ENCODE measurements at places on chromosomes 2 and 18.

- DNase-seq = no peak
Observed at GRCh38 chr2:44598330-44599119, 236.8 kb downstream of the CAMKMT start.

- no peak for DNase-seq
Observed at GRCh38 chr18:10973567-10974203, 175.7 kb downstream of the PIEZO2 start.

DNA sequence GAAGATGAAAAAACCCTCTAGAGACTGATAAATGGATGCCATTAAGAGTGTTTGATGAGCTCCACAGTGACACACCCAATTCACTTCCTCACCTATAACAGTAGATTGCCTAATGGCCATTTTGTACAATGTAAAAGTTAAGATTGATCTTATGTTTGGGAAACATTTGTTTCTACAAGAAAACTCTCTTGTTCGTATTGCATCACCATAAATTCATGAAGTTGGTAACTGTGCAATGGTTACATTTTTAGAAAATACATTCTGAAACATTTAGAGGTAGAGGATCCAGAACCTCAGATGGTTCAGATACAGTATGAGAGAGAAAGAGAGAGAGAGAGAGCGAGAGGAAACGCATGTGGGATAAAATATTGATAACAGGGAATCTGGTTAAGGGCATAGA is 31.8 kb downstream of the DAPL1 start:
- no peak for DNase-seq

DNA sequence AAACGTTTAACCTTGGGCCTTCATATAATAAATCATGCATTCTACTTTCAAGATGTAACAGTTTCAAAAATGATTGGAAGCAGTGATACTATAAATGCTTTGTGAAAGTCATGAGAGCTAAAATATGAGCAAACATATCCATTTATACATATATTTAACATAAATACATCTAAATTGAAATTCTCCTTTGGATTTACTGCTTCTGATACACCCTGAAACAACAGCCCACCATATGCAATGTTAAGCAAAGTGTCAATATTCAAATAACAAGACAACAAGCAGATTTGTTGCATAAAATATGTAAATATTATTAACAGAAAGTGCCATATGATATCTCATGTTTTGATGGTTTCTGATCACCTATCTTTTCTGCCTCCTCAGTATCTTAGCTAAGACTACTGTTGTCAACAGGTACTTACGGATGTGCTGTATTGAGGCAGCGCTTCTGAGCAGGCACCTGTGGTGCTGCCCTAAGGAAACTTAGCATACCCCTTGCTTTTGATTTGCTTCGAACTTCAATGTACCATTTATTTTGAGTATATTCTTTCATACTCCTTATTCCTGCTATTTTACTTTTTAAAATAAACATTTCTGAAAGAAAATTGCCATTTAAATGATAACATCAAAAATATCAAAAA is 6.1 kb downstream of the FIGN start:
- no peak for DNase-seq

DNA sequence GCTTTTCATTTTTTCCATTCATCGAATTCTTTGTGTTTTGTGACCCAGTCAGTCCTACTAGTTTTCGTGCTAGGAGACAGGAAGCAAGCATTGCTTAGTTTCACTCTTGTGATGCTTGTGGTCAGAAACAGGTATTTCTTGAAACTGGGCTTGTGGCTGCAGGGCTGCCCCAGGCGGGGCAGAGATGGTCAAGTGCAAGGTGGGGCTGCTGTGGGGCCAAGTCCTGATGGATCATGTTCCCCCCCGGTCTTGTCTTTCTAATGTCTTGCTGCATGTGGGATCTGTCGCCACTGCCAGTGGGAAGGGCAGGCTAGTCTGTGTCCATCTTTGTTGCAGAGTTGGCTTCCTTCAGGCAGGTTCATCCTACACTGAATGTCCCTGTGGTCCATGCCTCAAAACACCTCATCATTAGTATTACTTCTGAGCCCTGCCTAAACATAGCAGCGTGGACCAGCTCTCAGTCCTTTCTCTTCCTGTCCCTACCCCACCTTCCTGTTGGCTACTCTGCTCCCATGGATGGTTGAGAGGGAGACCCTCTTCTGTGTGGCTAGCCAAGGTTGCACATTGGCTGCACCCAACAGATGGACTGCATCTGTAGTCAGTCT is 38.7 kb downstream of the INPP4A start:
- no peak for DNase-seq

DNA sequence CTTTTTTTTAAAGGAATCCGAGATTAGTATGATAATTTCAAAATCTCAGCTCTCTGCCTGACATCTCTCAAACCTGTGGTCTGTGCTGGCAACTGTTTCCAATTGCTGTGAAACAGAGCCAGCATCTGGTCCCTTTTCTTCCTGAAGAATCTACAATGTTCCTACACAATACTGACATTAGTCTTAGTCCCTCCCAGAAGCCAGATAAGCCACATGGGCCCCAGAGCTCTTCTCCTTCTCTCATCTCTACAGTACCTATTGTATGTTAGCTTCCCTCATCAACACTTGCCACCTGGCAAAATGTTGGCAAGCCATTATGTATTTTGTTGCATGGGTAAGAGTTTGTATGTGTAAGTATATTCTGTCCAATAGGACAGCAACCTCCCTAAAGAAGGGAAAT is 62.9 kb upstream of the CDKL4 start:
- DNase-seq = no peak

DNA sequence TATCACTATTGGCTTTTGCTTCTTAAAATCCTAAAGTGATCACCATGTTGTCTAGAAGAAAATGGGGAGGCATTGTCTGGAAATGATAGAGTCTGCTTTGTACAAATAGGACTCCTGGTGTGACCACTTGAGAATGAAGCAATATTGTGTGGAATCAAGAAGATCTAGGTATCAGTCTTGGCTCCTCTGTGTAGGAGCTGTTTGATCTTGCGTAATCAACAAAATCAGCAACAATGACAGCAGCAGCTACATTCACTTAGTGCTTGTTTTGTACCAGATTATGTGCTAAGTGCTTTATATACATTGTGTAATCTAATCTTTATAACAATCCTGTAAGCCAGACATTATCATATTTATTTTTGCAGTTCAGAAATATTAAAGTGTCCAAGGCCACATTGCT is 17.8 kb downstream of the NCOA1 start:
- no peak for DNase-seq

GRCh38 chr2:75573145-75573878 is 12.6 kb upstream of the EVA1A start:
- no peak for DNase-seq

GRCh38 chr2:212649646-212650045 is 111.0 kb upstream of the ERBB4 start:
- DNase-seq = no peak

GRCh38 chr2:148132412-148132811 is 111.5 kb downstream of the MBD5 start:
- DNase-seq = no peak

DNA sequence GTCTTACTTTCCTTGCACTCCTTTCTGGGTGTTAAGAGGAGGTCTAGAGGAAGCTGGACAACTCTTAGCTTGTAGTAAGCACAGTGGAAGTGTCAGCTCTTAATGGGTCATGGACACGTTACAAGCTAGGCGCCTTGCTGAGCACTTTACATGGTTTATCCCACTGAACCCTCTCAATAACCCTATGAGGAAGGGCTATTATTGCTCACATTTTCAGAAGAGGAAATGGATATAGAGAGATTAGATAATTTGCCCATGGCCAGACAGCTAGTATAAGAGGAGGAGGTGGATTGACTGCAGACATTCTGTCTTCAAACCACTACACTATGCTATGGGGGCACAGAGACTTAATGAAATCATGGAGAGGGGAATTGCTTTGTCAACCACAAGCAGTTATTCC is 8.3 kb upstream of the IL1RN start:
- DNase-seq = no peak

DNA sequence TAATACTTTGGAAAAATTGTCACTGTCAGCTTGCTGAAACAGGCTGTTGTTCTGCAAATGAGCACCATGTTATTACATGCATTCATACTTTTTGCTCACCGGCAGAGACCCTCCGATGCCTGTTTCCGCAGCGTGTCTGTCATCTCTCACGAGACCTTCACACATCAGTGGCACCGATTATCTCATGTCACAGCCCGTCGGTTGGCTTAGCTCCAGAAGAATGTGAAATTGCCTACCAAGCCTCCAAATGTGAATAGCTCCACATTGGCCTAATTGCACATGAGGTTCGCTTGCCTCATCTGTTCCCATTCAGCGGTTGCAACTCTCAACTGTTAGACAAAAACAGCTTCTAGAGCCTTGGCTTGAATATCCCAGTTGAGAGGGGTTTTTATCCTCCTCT is 233.0 kb downstream of the ACTR3 start:
- DNase-seq = no peak

- DNase-seq = no peak
Observed at GRCh38 chr2:73142937-73143336, 30.2 kb upstream of the RAB11FIP5 start.

- DNase-seq = no peak
Observed at GRCh38 chr18:44958455-44958854, 277.8 kb downstream of the SETBP1 start.

DNA sequence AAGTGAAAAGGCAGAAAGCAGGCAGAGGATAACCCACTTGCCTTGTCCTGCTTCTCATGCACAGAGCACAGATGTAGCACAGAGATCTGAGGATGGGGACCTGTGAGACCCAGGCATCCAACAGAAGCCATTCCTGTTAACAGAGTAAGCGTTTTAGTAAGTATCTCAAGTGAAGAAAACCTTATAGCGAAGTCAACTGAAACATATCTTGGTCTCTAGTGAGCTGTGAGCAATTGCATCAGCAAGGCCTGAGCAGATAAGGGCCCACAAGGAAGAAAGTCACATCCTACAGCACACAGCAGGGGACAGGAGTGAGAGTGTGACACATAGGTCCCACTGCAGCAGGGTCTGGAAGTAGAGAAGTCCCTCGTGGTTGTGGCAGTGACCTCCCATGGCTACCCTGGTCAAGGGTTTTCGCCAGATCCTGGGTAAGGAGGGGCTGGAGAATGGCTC is 248.7 kb upstream of the TNP1 start:
- no peak for DNase-seq

- DNase-seq = no peak
Observed at GRCh38 chr2:28387082-28387960, 5.3 kb upstream of the FOSL2 start.

- no peak for DNase-seq
Observed at GRCh38 chr18:45059695-45060094, 379.0 kb downstream of the SETBP1 start.

DNA sequence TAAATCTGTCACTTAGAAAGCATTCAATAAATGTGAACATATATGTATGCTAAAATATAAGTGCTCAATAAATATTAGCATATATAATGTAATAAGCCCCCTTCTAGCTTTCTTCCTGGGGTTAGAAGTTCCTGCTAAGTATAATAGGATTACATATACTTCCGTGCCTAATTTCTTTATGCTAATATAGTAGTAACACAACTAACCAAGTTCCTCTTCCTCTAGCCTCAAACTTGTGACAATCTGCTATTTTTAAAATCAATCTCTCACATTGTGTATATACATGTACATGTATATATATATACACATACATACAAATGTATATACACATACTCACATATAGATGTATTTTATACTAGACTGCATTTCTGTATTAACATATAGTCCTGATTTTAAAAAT is 32.2 kb downstream of the TLK1 start:
- DNase-seq = no peak

- no peak for DNase-seq
Observed at GRCh38 chr2:133232556-133232955, 335.7 kb downstream of the NCKAP5 start.

DNA sequence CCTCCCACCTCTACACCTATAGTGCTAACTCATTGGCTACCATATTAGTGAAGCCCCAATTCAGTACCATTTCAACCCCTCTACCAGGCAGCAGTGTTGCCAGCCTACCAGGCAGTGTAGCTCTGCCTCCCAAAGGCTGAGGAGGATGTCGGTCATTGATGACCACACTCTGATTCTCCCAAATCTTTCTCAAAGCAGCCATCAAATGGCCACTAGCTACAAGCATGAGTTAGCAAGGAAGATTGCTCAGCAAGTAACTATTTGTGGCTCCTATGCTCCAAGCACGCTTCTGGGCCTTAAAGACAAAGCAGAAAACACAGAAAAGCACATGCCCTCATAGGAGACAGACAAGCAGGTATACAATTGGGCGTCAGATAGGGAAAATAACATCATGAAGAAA is 42.7 kb upstream of the AFF3 start:
- no peak for DNase-seq

DNA sequence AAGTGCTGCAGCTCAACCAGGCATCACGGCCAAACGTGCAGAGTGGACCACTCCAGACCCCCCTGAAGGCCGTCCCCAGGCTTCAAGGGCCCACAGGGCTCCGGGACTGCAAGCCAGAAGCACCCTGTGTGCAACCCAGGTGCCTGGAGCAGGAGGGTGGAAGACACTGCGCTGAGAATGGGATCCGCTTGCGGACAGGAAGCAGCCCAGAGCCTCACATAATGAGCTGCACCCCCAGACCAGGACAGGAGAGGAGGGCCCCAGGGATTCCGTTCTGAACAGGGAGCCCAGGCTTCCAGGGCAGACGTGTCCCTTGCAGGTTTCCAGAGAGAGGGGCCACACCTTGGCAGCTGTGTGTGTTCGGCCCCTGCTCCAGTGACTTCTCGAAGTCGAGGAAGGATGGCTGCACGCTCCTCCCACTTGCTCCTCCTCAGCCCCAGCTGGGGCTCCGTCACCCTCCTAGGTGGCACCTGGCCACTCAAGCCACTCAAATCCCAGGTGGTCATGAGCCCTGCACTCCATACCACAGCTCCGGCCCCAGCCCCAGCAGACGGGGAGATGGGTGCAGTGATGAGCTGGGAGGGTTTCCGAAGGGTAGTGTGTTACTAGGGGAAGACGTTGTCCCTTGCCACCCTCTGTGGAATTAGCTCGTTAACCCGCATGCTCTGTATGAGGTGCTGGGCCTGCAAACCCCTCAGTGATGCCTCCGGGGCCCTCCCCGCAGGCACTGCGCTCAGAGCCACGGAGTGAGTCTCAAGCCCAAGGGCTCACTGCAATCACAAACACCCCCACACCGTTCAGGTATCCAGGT is 79.2 kb downstream of the NDUFA10 start:
- DNase-seq = no peak

DNA sequence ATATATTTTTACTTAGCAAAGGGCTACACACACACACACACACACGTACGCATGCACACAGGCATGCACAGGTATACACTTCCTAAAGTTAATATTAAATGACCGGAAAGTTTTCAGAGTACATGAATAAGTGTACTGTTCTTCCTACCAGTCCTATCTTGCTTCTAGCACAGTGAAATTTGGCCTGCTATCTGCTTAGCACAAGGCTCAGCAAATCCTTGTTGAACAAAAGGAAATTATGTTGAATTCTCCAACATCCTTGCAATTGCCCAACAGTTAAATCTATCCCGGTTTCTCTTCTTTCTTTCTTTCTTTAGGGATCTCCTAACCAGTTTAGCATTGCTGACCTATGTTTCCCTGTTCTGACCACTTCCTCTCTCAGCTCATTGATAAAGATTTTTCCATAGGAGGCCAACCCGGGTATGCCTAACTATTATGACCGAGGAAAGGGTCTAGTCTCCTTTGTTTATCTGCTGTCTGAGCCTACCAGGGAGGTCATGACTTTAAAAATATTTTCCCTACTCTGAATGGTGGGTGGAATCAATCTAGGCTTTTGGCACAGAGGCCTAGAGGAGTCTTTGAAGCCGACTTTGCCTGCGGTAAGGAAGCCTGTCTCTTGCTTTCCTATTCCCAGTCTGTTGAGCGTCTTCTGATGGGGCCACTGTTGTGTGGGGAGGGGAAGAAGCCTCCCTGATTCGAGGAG is 400.7 kb downstream of the HRH4 start:
- DNase-seq = no peak

Data from GM18507 (cell line).